ENCODE measurements at places on chromosomes 3 and 15.

DNA sequence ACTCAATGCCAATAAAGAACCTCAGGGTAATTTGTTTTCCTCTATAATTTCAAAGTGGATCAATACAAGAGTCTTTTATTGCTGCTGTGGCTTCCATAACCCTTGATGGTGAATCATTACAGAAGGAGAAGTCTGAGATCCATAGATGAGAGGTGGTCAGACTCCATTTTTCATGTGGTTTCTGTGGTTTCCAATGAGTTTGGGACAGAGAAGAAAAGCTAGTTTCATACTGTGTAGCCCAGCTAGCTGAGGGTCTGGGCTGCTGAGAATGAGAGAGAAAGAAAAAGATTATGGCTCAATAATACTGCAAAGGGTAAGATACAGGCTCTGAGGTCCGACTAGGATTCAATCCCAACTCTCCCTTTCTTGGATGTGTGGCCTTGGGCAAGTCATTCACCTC is 180.6 kb upstream of the LRRN1 start:
- DNase-seq, result no peak

DNA sequence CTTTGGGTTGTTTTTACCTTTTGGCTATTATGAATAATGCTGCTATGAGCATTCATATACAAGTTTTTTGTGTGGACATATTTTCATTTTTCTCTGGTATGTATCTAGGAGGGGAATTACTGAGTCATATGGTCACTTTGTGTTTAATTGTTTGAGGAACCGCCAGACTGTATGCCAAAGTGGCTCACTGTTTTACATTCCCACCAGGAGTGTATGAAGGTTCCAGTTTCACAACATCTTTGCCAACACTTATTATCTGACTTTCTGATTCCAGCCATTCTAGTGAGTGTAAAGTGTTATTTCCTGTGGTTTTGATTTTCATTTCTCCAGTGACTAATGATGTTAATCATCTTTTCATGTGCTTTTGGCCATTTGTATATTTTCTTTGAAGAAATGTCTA is 51.8 kb downstream of the CMTM7 start:
- no peak for DNase-seq

DNA sequence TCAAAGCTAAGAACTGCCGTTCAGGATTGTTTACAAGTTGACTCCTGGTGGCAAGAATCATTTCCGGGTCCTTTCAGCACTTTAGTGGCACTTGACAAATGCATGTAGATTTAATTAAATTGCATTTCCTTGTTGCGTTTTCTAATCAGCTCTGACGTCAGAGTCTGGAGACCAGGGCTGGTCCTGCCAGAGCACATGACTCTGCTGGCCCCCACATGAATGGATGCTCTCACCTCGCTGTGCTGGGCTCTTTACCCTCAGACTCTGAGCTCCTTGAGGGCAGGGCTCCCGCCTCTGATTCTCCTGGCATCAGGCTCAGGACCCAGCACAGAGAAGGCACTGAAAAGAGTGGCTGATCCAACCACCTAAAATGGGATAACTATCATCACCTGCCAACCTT is 69.4 kb downstream of the FEM1B start:
- DNase-seq, result no peak

DNA sequence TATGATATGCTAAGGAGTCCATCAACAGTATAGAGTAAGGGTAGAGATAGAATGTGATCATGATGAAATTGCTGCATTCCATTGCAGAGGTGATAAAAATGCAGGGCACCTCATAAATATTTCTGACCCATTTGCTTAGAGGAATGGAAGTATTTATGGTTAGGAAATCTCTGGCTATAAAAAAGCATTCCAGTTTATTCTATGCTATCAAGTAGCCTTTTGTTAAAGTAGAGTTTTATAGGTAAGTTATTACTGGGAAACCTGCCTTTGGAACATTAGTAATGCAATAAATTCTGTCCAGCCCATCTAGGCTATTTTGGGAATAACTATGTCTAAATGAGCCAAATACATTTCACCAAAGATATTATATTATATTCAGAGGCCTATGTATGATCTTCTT is 19.8 kb upstream of the STRIT1 start:
- no peak for DNase-seq

- no peak for DNase-seq
Observed at GRCh38 chr3:78090382-78090781, 1050.5 kb downstream of the ROBO2 start.
